ENCODE measurements at places on chromosomes 1 and 21.

GRCh38 chr1:76430531-76430930, 356.0 kb downstream of the ST6GALNAC3 start:
- DNase-seq, result no peak

- peak; percentile 28 for DNase-seq
Observed at GRCh38 chr1:66445492-66446181, 88.3 kb upstream of the SGIP1 start.

GRCh38 chr1:22645931-22646330, 2.5 kb downstream of the C1QC start:
- DNase-seq, result no peak

DNA sequence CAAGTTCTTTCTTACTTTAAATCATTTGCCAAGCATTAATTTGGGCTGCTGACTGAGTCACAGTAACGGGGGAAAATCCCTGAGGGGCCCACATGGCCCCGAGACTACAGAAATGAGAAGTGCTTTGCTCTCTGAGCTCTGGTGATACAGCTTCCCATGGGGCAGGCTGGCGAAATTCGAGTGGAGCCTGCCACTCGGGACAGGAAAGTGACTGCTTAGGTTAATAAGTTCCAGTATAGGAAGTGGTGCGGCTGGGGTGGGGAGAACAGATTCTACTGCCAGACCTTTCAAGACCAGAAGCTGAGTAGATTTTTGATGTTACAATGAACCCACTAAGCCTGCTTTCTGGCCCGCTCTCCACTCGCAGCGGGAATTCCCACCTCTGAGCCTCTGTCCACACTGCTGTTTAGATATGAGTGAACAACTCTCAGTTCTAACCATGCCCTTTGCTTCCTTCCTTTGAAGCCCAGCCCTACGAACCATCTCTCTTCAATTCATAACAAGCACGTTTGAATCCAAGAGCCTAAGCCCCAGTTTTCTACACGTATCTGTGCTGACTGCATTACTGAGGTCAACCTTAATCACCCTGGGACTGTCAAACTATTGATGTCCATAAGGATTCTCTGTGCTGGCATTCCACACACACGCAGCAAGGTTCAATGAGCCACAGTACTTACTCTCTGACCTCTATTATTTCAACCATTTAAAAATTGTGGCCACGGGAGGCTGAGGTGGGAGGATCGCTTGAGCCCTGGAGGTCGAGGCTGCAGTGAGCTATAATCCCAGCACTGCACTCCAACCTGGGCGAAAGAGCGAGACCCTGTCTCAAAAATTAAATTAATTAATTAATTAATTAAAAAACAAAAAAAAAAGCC, 9.6 kb downstream of the ZBTB17 start:
- DNase-seq, result no peak

DNA sequence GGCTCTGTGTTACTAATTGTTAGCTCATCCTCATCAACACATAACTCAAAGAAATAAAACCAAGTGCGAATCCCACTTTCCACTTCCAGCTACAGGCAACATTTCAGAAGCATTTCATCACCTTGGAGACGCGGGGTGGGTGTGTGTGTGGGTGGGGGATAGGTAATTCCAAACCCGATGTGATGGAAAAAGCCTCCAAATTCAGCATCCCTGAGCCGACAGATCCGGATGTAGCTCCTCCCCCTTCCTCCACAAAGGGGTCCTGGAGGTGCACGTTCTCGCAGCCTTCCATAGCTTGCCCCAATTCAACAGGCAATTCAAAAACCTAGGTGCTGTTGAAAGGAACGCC, 486 bp downstream of the HSPA13 start:
- peak; percentile 60 for DNase-seq

DNA sequence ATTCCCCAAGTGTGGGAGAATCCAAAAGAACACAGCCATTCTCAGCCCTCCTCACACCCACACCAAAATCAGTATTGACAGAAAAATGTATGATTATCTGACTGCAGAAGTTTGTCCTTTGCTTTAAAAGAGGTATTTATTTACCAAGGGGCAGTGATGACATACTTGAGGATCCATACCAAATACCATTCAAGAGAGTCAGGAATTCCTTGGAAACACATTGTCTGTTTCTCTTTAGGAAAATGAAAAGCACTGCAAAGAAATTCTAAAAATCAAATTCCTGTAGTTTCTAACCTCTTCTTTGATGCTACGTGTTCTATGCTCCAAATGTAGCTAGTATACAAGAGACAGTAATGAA, 509.6 kb upstream of the CXADR start:
- DNase-seq, result no peak

GRCh38 chr1:25945761-25946160, 39.5 kb upstream of the STMN1 start:
- no peak for DNase-seq

GRCh38 chr1:57908147-57908890, 484.5 kb upstream of the DAB1 start:
- no peak for DNase-seq

- DNase-seq, result no peak
Observed at GRCh38 chr1:182446033-182446669, 3.8 kb upstream of the RGSL1 start.

GRCh38 chr1:180841415-180841814, 71.3 kb upstream of the KIAA1614 start:
- no peak for DNase-seq

- DNase-seq, result no peak
Observed at GRCh38 chr1:108511764-108512163, 48.1 kb upstream of the EEIG2 start.

GRCh38 chr1:1411626-1412025, 4.5 kb upstream of the MRPL20 start:
- DNase-seq, result no peak

- DNase-seq, result peak; percentile 16
Observed at GRCh38 chr1:53543130-53543777, 84.1 kb downstream of the DMRTB1 start.

- DNase-seq, result no peak
Observed at GRCh38 chr1:58158016-58158415, 388.5 kb downstream of the OMA1 start.

DNA sequence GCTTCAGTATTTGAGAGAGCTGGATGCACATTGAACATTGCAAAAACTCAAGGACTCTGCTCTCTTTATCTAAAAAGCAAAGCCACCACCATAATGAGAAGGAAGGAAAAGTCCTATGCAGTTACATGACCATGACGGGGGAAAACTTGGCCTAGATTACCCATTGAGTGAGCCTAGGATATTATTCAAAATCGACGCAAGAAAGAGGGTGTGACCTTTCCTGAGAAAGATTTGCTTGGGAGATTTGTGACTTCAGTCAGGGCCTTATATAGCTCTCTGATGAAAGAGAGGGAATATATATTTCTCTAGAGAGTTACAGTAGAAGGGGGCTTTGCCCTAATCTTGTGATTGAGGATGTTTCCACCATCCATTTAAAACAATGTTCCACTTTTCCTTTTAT, 153.0 kb upstream of the DPYD start:
- DNase-seq, result no peak

DNA sequence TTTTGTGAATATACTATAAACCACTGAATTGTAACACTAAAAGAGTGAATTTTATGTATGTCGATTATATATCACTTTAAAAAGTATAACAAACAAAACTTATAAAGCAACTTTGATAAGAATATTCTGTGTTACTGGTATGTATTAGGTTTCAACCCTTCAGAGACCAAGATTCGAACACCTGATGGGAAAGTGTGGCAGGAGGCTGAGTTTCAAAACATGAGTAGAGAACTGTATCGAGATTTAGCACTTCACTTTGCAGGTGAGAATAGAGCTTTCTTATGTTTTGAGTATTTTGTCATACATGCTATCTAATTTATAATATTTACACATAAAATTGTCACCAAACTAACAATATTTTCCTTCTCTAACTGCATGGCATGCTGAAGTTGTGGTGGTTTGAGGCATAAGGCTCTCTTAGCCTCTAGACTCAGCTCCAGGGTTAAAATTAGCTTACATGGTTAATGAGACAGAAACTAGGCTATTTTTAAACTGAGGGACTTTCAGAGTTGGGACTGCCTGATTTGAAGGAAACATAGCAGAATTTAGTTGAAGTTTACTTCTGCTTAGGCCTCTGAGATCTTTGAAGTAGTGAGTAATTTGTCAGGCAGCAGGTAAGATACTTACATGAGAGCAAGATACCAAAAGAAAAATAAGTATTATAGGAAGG, 48.6 kb downstream of the CEP350 start:
- no peak for DNase-seq

DNA sequence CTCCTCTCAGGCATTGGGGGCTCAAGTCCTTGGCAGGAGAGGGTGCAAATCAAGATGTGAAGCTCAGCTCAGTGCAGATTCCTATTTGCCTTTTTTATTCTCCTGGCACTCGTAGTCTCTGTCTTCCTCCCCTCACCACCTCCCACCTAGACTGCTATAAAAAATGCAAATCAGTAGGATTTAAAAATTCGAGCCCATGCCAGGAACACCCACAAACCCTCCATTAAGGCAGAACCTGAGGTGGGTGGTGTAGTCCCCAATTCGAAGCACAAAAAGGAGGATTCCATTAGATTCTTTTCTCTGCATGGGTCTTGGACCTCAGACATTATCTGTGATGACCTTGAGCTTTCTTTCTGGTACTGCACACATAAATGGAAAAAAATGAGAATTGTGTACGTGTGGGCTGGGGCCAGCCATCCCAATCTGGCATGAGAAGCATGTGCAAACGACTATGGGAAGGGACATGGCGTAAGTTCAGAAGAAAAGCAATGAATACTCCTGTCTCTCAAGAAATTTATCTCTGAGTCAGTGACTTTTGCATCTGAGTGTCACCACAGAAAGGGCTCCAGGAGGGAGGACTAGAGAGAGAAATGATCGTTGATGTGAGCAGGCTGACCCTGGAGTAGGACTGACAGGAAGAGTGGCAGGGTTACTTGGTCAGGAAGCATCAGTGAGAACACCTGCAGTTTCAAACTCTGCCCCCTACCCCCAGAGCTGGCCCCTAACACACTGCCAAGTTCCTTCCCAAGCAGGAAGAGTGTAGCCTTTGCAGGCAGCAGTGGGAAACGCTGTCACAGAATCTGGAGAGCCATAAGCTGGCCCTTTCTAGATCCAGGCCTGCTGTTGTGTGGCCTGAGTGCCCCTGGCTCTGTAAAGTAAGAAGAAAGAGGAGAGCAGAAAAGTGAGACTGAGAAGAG, 1.7 kb downstream of the INKA2 start:
- no peak for DNase-seq

DNA sequence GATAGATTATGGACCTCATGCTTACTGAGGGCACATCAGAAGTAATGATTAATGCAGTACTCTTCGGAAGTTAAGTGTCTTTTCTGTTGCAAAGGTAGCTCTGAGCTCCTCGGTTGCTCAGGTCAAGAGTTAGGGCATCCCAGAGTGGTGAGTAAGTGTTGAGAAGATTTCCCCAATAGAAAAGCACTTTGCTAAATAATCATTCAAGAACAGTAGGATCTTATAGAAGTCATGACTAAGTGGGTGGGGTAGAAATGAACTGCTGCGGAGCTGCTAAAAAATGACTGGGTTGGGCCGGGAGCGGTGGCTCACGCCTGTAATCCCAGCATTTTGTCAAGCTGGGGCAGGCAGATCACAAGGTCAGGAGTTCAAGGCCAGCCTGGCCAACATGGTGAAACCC, 648.6 kb upstream of the CAMK1G start:
- no peak for DNase-seq

GRCh38 chr1:211281320-211282022, 22.3 kb downstream of the RCOR3 start:
- DNase-seq, result no peak

GRCh38 chr21:38311765-38312164, 55.0 kb downstream of the KCNJ15 start:
- DNase-seq, result no peak

GRCh38 chr1:216310776-216311175, 112.5 kb downstream of the USH2A start:
- DNase-seq, result no peak

DNA sequence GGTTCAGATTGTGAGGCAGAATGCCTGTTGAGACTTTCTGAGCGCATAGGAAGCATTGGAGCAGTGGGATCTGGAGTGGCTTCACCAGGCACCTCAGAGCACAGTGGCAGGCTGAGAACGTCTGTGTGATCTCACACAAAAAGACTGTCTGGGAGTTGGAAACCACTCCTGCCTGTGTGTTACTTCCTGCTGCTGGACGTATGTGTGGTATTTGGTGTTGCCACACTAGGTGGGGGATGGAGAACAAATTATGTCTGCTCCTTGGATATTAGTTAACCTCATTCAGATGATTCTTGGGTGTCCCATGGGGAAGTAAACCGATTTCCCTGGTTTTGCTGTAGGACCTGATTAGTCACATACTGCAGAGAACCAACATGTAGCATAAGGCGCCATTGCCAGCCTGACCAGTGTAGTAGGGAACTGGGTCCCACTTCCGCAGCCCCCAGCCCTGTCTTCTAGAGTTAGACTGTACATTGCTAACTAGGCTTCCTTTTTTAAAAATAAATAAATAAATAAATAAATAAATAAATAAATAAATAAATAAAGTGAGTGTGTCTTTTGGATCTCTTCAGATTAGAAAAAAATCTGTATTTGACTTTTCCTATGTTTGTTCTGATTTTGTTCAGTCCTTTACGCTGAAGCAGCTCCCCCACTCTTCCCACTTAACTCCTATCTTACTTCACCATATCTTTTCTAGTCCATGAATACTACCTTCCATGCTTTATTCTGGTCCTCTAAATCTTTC, 26.9 kb downstream of the UCK2 start:
- no peak for DNase-seq

DNA sequence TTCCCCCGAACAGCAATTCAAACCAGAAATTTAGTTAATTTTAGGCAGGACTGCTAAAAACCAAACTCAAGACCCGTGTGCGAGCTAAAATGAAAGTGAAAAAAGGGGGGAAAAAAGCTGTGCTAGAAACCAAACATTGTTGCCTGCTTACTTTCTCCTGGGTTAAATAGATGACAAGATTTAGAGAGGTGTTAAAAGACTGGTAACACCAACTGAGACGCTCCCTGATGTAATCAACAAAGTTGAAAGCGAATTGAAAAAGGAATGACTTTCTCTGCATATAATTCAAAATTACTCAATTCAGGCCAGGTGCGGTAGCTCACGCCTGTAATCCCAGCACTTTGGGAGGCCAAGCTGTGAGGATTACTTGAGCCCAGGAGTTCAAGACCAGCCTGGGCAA, 6.8 kb downstream of the CDCA8 start:
- DNase-seq, result no peak

- DNase-seq, result no peak
Observed at GRCh38 chr21:43937891-43938309, 72.9 kb downstream of the AGPAT3 start.

- DNase-seq, result no peak
Observed at GRCh38 chr1:241647658-241648057, 4.4 kb upstream of the WDR64 start.

DNA sequence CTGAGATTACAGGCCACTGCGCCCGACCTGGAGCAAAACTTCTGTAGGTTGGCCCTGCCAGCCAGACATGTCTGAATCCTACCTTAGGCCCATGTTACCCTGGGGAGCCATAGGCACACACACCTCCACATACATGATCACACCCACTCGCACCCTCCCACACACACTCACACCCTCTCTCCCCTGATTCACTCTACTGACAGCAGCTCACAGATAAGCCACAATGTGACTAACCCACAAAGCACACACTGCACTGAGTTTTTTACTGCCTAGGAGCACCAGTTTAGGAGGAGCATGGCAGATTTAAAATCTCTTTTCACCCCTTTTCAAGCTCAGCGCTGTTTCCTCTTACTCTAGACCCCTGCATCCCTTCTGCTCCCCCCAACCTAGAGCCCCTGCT, 41.7 kb downstream of the SLC30A1 start:
- DNase-seq, result no peak

Measured in right hindlimb (tissue), 1 donor.